Esophagus squamous epithelium (tissue), 5 donors: ENCODE measurements at places on chromosomes 12 and 14.

GRCh38 chr12:66071549-66071948 lies 59.0 kb downstream of the LLPH start:
- no peak for DNase-seq

- DNase-seq, result no peak
Measured at GRCh38 chr12:89501793-89502192, 22.8 kb downstream of the GALNT4 start.

DNA sequence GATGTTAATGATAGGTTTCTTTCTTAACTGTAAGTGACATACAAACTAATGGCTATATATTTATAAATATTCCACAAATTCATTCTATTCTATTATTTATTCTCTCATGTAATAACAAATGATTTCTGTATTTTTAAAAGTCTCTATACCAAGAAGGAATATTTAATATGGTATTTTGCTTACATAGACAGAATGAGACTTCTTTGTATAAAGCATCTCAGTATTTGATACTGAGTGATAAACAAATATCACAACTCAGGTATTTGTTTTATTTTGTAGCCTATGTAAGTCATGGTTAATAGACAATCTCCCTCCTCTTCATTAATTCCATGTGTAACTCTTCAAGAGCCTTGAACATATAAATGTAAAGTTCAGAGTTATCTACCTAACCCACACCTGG lies 18.0 kb downstream of the ATL1 start:
- no peak for DNase-seq

GRCh38 chr12:28027947-28028724 lies 55.6 kb upstream of the PTHLH start:
- no peak for DNase-seq

DNA sequence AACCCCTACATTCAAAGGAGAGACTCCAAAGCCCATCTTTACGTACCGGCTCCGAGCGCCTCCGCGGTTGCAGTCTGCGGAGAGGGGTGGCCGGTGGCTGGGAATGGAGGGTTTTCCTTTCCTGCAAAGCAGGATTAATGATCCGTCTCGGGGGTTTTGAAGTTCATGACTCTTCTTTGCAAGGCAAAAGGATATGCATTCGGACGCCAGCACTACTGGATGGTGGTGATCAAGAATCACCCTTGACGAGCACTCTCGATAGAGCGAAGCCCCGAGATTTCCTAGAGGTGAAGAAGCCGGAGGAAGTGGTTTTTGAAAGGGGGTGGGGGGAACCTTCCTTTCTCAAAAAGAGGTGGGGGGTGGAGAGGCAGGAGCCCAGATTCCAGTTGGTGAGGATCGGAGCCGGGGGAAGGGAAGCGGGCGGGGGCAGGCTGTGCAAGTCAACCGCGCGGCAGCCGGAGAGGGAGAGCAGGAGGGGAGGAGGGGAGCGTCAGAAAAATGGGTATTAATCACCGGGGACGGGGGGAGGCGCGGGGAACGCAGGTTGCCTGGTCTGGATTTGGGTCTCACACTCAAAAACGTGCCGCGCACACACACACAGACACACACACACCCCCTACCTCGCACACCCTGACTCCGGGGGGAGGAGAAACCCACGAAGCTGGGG lies at the start of gene GRIN2B:
TSS of gene GRIN2B (minus strand) at position 307 of the 667 bp plus-strand sequence. CDS start 115,394 bp downstream, outside the sequence.
- DNase-seq, result no peak

DNA sequence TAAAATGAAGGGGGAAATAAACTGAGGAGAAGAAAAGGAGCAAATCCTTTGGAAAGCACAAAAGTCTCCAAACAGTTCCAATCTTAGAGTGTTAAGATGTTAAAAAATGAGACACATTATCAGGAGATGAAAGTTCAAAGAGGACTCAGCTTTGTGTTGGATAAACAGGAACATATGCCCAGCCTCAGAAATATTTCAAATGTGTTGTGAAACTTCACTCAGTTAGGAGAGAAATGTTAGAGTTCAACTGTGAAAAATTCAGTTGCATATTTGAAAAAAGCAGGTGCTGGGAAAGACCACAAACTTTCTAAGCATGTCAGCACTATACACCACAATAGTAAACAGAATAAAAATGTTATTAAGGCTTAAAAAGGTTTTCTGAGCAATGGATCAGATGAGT lies 136.8 kb upstream of the PRKD1 start:
- no peak for DNase-seq

DNA sequence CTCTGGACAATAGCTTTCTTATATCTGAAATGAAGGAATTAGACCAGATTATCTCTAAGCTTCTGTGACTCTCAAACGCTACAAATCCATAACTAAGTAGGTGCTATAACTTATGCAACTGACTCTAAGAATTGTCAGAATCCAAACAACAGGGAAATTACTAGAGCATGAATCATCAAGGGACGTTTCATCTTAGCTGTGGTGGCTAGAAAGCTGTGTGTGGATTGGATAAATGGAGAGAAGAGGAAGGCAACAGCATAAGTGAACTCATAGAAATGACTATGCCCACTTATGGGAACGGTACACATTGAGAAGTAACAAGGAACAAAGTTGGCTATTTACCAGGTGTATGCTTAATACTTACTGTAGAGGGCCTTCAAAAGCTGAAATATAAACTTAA lies 96.0 kb upstream of the NEDD1 start:
- DNase-seq, result no peak

DNA sequence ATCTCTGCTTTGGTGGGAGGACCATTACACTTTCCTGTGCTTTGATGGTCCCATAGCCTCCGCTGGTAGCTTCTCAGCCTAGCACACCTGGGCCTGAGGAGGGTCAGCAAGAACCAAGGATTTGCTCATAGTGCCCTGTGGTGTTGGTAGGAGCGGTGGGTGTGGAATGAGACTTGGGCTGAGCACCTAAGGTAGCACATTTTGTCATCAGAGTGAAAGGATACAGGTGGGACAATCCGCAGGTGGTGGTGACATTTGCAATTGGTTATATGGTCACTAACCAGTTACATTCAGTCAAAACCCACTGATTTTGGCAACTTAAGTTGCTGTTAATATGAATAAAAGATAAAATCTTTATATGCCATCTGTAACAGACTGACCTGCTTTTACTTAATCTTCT lies 46.7 kb downstream of the TTC6 start:
- DNase-seq, result no peak

GRCh38 chr12:46390304-46390703 lies 17.7 kb upstream of the SLC38A2 start:
- DNase-seq, result no peak

DNA sequence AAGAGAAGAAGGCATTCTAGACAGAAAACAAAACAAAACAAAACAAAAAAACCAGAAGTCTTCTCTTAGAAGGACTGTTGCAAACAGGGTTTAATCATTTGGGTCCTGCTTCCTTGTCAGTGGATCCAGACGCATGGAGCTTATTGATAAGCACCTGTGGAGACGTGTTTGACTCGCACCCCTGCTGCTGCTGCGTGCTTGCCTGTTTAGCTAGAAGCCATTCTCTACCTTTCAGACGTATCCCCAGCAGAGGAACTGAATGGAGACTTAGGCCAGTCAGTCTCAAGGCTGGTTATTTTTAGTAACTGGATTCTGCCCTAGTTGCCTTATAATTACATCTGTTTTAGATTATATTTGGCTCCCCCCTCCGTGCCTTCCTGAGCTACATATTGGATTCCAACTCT lies 186.1 kb upstream of the EEA1 start:
- no peak for DNase-seq

DNA sequence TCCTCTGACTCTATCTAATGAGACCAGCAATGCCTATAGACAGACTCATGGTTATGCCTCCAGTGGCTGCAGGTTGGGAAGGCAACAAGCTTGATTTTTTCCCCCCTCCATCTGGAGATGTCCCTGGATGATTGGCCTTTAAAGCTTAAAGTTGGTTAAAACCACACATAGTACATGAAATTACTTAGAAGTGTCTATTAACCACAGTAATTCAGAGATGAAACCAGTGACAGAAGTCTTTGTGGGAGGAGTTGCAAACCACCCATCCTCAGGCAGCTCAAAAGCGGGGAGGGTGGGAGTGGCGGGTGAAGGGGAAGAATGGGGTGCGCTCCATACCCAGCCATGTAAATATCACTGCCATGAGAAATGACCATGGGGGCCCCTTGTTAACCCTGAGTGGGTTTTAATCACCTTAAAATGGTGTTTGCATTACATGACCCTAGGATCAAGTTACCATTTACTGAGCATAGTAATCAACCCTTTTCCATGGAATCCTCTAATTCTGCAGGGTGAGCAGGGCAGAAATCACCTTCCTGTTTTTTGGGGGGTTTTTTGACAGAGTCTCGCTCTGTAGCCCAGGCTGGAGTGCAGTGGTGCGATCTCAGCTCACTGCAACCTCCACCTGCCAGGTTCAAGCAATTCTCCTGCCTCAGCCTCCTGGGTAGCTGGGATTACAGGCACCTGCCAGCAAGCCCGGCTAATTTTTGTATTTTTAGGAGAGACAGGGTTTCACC lies 133.5 kb downstream of the FOXN3 start:
- no peak for DNase-seq

DNA sequence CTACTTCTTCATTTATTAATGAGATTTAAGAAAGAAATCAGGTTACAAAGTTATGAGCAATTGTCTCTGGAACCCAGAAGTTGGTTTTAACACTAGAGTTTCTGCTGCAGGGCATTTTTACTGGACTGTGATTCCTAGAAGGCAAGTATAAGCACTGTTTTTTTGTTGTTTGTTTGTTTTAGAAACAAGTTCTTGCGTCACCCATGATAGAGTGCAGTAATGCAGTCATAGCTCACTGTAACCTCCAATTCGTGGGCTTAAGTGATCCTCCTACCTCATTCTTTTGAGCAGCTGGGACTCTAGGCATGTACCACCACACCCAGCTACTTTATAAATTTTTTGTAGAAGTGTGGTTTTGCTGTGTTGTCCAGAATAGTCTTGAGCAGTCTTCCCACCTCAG lies 25.6 kb downstream of the RAP1B start:
- DNase-seq, result no peak

GRCh38 chr14:93381644-93382043 lies 34.7 kb downstream of the COX8C start:
- DNase-seq, result no peak

DNA sequence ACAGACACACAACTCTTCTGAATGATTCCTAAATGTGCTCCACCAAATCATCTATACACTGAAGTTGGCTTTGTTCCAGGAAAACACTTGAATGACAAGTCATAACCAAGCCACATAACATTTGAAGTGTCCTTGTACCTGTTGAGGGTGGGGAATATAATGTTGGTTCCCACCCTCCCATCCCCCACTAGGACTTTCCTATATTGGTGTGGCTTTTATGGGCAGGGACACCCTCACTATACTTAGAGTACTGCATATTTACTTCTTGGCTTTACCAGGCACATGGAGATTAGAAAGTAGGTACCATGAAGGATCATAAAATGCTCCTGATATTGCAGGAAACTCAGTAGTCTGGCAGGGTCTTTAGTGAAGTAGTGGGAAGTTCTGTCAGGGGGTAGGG lies 9.7 kb upstream of the BHLHE41 start:
- DNase-seq, result no peak

- no peak for DNase-seq
Measured at GRCh38 chr14:24238123-24238522, 4.3 kb downstream of the TINF2 start.
